ENCODE measurements at places on chromosomes 3 and 15. TPM values are rescaled to one million over a fixed set of nuclear protein-coding genes. Genes with fewer than 3 reads are reported as not detected.
A peak's percentile ranks its signal among the peaks of the same experiment; 100 is the strongest.

DNA sequence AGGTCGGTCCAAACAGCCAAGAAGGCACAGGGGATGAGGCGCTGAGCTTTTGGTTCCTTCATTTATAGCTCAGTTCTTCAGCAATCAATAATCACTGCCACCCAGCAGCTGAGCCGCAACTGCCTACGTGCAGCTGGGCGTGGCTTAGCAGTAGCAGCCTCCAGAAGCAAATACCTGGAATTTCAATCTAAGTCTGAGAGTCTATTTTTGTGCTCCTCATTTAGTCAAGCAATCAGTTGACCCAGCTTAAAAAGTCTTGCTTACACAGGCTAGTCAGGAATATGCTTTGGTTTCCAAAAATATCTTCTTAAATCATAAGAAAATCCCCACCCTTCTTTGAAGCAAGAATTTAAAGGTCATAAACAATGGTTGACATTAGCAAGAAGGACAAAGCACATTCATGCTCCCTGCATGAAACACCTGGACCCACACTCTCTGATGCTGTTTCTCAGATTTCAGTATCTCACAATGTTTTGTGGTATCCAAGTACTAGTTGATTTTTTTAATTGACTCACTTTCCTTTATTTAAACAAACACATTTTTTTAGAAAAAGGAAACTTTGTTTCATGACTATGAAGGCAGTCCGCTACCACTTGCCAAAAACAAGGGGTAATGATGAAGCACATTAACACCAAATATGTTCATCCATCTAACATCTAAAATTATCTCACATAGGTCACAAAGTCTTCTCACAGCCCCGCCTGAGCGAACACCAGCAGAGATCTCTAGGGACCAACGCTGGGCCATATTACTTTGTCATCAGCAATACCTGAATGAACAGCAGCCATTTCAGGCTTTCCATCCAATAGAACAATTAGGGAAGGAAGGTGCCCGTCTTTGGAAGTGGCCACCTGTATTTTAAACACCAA lies 106.1 kb downstream of the OXNAD1 start:
- no peak for DNase-seq

Gene ROPN1B
- total RNA-seq: not detected

GRCh38 chr3:158701420-158702065 lies 29.1 kb upstream of the LXN start:
- peak; percentile 68 for DNase-seq

GRCh38 chr3:177679568-177680471 lies 482.5 kb upstream of the TBL1XR1 start:
- DNase-seq: peak; percentile 46

GRCh38 chr3:52339612-52340011 lies 23.5 kb downstream of the DNAH1 start:
- peak; percentile 73 for DNase-seq

- no peak for DNase-seq
These were observed 374.3 kb downstream of the RBMS3 start for GRCh38 chr3:29655015-29655747.

DNA sequence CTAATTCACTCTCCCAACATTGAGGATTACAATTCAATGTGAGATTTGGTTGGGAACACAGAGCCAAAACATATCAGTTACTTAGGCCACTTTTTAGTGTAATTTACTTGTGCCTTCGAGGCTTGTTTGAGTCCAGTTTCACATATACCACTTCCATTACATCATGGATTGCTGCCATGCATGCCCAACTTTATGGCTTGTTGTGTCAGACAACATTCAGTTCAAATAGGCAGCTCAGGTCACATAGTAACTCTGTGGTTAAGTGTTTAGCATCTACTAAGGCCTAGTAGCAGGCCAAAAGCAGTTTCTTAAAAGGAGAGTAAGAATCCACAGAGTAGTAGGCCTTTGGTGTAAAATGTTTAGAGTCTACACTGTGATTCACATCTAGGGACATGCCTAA lies 164.3 kb upstream of the GMNC start:
- DNase-seq: no peak

DNA sequence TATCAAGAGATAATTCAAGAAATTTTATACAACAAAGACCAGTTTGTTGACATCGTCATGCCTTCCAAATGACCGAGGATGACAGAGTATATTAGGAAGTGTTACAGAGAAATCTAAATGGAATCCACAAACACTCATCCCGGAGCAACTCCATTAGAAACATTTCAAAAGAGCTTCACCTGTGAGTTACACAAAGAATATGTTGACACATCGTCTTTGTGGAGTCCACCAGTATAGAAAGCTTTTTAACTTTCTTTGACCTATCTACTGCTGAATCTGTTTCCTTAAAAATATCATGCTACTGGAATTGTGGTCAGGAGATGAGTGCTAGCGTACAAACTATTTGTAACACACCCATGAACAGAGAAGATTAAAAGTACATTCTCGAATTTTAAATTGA lies 130.4 kb downstream of the SUCLG2 start:
- DNase-seq: peak; percentile 75

DNA sequence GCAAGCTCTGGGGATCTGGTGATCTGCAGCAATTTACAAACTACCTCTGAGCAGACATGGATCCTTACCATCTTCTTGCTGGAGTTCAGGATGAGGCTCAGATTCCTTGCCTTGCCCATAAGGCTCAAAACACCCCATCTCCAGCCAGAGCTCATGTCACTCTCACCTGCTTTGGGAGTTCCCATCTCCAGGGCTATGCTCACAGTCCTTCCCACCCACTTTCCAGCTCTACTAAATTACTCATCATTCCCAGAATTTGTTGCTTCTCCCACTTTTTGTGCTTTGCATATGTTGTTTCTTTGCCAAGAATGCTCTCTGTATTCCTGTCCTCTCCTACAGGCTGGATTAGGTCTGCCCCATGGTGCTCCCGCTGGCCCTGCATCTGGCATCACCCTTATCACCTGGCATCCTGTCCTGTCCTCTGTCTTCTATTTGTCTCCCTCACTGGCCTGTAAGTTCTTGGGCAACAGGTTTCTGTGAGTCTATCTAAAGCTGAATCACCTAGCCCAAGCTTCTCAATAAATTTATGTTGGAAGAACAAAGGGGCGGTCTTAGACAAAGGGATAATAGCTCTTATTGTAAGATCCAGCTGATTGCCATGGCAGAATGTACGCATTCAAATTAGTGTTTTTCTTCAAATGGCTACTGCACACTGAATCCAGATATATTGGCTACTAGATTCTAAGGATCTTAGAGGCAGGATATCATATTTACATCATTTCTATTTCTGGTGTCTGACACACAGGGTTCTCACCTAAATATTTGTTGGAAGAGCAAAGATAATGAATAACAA lies 179.2 kb downstream of the CLSTN2 start:
- DNase-seq: no peak

DNA sequence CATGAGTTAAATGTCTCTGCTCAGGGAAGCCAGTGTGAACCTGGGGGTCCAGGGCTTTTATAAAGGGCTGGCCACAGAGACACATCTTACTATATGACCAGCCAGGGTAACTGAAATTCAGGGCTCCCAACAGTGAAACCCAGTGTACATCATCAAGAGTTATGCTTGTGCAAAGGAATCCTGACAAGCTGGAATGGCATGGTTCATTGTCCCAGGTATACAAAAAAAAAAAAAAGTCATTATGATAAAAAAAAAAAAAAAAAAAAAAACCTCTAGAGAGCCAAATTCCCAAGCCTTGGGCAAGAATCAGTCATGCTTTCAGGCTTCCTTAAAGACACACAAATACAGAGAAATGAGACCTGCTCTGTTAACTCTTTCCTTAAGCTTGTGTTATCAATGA lies 452.0 kb downstream of the GABRG3 start:
- DNase-seq: no peak

DNA sequence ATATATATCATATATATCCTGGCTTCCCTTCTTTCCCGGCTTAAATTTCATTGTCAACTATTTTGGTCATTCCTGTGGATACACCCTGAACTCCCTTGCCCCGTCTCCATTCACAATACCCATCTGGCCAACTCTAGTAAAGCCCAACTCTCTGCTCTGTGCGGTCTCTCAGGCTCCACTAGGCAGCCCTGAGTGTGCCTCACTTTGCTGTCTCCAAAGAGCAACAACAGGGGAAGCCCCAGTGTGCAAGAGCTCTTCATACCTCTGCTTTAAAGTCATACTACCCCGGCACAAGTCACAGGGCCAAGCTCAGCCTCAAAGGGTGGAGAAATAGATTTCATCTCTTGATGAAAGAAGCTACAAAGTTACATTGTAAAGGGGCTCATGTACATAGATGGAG lies 18.9 kb upstream of the FEM1B start:
- peak; percentile 66 for DNase-seq

GRCh38 chr3:8980756-8981257 lies 17.5 kb upstream of the RAD18 start:
- DNase-seq: peak; percentile 19

Gene GREM1
- total RNA-seq: 935 TPM

GRCh38 chr3:139811331-139811730 lies 123.7 kb upstream of the CLSTN2 start:
- no peak for DNase-seq

Gene DLEC1
- total RNA-seq: not detected

DNA sequence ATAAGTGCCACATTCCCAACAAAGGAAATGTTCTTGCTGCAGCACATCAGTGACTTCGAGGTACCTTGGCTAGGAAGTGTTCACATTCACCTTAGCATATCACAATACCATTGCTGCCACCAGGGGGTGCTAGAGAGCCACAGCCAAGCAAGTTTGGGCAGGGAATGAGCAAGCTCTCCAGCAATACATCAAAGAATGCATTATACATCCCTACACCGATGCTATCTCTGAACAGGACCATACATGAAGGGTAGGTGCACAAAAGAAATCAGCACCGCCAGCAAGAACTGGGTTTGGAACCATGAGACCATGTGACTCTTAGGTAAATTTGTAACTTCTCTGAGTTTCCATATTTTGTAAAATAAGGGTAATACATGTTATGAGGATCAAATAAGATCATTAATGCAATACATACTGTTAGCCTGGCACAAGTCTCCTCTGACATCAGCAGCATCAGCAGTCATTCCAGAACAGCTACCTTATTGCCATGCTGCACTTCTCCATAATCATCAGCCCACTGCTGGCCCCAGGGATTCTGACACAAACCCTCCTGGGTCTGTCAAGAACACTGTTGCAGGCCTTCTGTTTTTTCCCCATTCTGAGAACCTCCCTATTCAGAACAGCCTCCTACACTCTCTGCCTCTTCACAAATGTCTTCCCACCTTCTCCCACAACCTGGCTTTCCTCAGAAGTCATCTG lies 37.5 kb downstream of the RYK start:
- DNase-seq: peak; percentile 72

- DNase-seq: no peak
These were observed 1.4 kb upstream of the KIF23 start for GRCh38 chr15:69412701-69413100.

Gene MITF
- total RNA-seq: 0.38 TPM

GRCh38 chr3:114451561-114452018 lies 157.8 kb downstream of the TIGIT start:
- peak; percentile 43 for DNase-seq

- DNase-seq: no peak
These were observed 54.7 kb downstream of the ADAM10 start for GRCh38 chr15:58694641-58695398.

Gene NTRK3
- not detected for total RNA-seq
